ENCODE measurements at places on chromosomes 12 and 14.

GRCh38 chr14:33127531-33127930 lies 188.9 kb downstream of the NPAS3 start:
- no peak for DNase-seq

DNA sequence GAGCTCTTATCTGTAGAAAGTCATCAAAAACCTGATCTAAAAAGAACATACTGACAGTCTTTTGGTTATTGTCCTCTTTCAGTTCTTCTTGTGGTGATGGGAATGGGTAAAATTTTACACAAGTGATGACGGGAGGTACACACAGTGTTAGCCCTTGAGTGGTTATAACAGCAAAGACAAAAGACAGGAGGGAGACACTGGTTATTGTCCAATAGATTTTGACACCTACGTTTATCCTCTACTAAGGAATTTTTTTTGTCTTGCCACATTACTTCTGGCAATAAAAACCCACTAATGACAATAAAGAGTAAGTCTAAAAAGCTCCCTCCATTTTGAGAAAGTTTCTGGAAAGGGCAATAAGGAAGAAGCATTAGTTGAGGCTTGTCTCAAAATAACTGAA lies 47.7 kb upstream of the CMAS start:
- DNase-seq = no peak

DNA sequence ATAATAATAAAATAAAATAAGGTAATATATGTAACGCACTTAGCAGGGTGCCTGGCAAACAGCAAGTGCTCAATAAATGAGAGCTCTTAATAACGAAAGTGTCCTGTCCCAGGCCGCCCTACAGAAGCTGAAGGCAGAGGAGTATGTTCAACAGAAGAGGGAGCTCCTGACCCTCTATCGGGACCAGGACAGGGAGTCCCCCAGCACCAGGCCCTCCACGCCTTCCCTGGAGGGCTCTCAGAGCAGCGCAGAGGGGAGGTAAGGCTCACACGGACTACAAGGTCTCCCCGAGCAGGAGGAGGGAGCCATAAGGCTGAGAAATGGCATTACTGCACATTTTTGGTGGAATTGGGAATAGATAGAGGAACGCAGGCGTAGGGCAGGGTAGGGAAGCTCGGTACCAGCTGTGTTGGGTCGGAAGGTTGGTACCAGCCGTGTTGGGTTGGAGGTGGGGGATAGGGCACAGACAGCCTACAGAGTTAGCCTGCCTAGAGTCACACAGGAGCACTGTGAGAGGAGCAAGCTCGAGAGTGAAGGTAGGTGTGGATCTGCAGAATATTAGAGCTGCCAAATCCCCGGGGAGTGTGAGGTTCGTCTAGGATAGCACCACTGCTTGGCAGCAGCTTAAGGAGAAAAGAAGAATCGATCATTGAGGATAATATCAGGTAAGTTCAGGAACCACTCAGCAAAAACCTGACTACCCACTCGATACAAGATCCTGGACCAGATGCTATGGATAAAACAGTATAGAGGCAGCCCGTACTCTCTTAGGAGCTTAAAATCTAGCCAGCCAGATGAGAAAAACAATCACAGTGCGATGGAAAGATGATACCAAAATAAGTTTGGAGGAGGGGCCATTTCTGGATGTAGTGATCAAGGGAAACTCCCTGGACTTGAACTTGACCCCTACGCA lies 15.3 kb downstream of the TNFRSF1A start:
- no peak for DNase-seq

- no peak for DNase-seq
Observed at GRCh38 chr12:113425960-113426453, 3.8 kb downstream of the SDSL start.

- no peak for DNase-seq
Observed at GRCh38 chr12:2384029-2384386, 331.2 kb downstream of the CACNA1C start.

DNA sequence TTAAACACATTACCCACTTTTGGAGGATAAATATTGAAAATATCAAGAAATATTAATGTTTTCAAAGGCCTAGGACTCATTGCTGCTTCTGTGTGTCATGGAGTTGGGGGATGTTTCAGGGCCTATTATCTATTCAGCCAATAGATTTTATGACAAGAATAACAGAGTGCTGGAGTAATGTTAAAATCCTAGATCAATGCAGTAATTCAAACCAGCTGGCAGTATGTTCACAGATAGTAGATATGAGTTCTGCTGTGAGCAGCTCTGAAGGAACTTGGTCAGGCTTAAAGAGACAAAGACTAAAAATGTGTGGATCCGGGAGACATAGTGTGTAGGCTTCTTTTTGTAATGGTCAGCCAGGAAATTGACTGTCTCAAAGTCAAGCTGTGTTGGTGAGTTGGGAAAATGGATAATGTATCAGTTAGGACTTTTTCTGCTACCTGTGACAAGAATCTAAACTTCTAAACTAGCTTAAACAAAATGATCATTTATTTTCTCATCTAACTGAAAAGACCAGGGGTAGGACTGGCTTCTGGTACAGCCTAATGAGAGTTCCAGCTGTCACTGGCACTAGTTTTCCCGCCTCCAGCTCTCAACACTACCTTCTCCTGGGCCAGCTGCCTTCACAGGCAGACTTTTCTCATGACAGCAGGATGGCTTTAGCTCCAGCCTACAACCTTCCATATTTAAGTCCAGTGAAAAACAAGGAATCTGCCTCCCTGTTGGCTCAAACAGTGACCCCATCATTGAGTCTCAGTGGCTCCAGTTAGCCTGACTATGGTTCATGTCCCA lies 16.3 kb upstream of the POLR3B start:
- no peak for DNase-seq

DNA sequence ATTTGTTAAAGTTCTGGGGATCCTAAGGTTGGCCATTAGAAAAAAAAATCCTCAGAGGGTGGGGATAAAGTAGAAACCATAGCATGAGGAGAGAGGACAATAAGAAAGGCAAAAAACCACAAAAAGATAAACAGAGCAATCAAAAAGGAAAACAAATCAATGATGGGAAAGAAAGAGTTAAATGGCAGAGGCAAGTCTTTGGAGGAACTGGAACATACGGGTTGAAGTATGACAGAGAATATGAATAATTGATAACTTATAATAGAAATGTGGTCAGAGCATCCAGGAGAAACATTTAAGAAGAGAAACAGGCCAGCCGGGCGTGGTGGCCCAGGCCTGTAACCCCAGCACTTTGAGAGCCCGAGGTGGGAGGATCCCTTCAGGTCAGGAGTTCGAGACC lies 17.8 kb upstream of the SALL2 start:
- DNase-seq = no peak

- DNase-seq = no peak
Observed at GRCh38 chr12:59859171-59859510, 263.3 kb downstream of the SLC16A7 start.

DNA sequence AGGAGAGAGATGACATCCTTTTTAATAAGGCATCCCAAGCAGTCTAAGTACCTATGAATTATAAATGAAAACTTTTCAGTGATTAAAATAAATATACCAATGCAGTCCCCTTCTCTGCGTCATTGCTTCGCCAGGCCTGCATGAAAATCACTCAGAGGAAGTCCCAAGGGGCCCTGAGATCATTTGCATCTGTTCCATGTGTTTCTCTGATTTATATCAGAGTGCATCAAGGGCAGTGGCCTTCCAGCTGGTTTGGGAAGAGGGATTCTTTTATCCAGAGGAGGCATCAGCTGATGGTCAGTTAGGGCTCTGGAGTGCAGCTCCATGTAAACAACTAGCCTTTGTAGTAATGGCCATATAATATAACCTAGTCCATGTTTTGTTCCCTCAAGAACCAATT lies 210.1 kb downstream of the RGS6 start:
- DNase-seq = no peak

DNA sequence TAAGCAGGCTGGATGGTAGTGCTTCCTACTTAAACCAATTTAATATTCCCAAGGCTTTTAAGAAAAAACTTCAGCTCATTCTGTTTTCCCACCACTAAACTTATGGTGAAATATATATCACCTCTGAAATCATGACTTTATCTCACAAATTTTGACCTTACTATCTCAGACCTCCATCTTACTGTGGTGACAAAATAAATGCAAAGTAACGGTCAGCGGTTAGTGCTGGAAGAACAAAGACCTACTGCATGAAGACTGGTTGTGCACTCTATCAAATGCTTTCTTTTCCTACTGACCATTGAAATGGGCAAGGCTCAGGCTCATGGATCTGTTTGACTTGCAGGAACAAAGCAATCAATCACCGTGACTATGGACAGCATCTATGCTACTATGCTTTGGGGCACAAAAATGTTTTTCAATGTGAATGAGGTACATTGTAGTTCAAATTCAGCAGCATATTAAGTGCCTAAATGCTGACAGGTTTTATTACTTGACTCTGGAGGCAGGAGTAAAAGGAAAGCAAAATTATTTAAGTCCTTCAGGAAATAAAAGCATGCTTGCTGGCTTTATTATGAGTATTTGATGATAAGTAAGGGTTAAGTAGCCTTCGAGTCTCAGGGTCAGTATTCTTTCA lies 43.1 kb upstream of the GTF2A1 start:
- no peak for DNase-seq

DNA sequence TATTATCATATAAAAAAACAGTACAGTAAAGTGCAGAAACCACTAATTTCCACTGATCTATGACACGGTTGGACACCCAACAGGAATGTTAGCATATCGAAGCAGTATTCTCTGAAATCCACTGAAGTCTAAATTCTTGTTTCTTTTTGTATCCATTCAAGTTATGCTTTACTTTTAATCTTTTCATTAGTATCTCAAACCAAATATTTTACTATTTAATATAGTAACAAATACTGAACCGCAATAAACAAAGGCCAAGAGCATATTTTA lies 41.1 kb downstream of the ATXN2 start:
- no peak for DNase-seq

- DNase-seq = peak; percentile 8
Observed at GRCh38 chr14:30656190-30656632, 34.1 kb downstream of the SCFD1 start.

DNA sequence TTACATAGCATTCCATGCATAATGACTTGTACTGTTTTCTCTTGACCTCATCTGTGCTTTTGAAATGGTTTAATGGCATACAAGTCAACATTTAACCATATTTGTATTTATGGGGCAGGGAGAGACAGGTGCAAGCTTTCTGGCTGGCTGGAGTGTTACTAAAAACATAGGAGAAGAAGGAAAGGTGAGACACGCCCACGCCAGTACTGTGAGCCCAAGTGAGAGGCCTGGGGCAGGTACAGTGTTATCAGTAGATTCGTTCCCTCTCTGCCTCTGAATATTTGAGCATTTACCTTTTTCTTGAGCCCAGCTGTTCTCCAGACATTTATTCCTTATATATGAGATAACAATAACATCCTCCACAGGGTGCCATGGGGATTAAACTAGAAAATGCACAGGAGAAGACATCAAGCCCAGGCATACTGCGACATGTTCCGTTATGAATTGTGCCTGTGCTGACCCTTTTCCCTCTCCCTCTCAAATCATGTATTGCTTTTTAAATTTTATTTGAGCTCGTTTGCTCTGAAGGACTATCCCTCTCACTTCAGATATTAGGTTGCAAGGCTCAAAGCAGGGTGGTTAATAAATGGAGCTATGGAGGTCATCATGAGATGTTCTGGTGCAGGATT lies 34.6 kb upstream of the TUBA1C start:
- no peak for DNase-seq

- DNase-seq = peak; percentile 90
Observed at GRCh38 chr12:32918890-32919801, 22.6 kb upstream of the PKP2 start.

GRCh38 chr14:61927520-61927919 lies 165.3 kb downstream of the SNAPC1 start:
- peak; percentile 70 for DNase-seq

DNA sequence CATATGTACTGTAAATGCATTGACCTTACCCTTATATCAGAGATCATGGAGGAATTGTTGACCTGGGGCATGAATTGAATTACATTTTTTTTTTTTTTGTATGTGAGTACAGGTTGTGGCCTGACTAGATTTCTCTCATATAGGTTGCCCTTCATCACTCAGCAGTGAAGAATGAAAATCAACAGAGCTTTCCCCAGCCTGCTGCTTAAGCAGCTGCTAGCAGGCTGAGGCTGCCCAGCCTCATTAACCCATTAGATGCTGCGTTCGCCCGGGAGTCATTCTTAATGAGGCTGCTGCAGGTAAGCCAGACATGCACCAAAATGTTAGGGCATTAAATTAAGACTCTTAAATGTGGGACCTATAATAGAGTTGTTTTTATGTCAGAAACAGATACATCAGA lies 236.0 kb downstream of the ETNK1 start:
- DNase-seq = no peak

GRCh38 chr14:68853749-68854148 lies 60.9 kb upstream of the ZFP36L1 start:
- DNase-seq = no peak

- no peak for DNase-seq
Observed at GRCh38 chr12:127861406-127861805, 405.6 kb upstream of the TMEM132C start.

DNA sequence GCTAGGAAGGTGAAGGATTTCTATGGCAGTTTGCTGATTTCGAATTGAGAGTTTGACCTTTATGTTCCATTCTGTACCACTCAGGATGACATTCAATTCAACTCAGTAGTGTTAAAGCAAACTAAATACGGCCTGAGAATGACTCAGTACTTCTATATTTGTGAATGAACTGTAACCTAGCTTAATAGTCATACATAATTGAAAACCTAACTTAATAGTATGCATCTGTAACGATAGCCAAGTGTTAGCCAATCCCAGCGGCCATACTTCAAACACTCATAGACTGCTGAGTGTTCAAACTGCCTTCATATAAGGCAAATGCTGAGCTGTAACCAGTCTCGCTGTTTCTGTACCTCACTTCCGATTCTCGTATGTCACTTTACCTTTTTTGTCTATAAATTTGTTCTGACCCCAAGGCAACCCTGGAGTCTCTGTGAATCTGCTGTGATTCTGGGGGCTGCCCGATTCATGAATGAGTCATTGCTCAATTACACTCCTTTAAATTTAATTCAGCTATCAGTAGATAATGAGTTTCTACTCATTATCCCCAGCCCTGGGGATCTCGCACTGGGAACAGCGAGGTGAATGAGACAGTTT lies 98.5 kb upstream of the SLC24A4 start:
- DNase-seq = no peak

DNA sequence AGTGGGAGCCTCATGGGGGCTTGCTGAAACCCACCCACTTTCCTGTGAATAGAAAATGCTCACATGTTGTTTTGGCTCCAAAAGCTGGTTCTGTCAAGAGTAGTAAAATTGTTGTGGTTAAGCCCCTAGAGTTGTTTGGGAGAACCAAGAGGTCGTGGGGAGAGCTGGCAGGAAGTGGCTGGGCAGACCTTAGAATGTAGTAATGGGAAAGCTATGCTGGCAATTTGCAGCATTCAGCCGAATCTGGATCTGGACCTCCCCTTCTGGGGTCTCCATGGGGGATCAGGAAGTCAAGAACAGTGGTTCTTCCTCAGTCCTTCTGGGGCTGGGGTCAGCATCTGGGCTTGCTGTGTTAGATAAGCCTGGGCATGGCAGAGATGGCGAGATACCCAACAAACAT lies 150.6 kb upstream of the TBX3 start:
- DNase-seq = no peak

- DNase-seq = no peak
Observed at GRCh38 chr12:27335364-27336281, 3.0 kb downstream of the BMAL2 start.

GRCh38 chr12:114275932-114276785 lies 129.8 kb downstream of the TBX5 start:
- DNase-seq = no peak
